Activated CD4-positive, CD25-positive, alpha-beta regulatory T cell (primary cell): ENCODE measurements at places on chromosomes 5 and 9.

GRCh38 chr5:78705826-78706225 is 57.3 kb upstream of the LHFPL2 start:
- DNase-seq = no peak

- DNase-seq = no peak
Observed at GRCh38 chr5:170488570-170488969, 15.2 kb upstream of the KCNIP1 start.

- DNase-seq = no peak
Observed at GRCh38 chr9:35322075-35322885, 160.5 kb downstream of the UNC13B start.

DNA sequence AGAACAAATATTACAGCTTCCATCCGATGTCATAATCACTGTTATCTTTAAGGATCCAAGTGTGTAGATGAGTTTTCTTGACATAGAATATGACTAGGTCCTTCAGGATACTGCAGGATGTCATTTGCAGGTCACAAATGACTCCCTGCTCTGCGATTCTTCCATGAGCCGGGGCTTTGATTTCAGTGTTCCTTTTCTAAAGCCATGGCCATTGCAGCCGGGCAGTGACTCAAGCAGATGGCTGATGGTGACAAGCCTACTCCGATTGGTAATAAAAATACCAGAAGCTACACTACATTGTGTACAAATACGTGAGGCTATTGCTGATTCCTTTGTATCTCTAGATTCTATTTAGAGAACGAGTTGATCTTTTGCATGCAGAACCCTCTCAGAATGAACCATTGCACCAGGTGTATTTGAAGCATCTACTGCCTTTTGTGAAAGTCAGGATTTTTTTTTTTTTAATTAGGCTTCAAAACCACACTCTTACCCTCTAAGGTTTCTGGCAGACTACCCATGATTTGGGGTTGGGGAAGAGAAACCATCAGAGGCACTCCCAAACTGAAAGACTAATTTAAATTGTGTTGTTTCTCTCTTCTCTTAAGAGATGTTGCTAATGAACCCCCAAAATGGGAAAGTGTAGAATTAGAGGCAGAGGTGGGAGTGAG is 271.0 kb upstream of the ADRA1B start:
- DNase-seq = no peak

DNA sequence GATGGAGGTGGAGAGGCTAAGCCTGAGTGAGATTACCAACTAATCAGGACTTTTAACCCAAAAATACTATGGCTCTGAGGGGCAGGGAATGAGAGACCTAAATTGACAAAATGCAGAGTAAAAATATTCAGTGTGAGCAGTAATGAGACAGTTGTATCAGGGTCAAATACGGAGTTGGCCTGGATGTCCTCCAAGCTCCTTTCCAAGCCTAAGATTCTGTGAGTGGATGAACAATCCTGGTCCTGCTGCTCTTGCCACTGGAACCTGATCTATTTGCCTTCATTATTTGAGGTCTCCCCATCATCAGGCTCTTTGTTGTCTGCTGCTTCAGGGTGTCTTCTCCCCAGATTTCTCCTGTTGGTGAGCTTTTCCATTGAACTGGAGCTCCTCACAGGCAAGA is 1.1 kb downstream of the PDCD1LG2 start:
- no peak for DNase-seq

GRCh38 chr5:127590156-127590722 is 58.6 kb upstream of the CTXN3 start:
- DNase-seq = no peak

GRCh38 chr9:36450110-36450732 is 50.2 kb upstream of the RNF38 start:
- no peak for DNase-seq

DNA sequence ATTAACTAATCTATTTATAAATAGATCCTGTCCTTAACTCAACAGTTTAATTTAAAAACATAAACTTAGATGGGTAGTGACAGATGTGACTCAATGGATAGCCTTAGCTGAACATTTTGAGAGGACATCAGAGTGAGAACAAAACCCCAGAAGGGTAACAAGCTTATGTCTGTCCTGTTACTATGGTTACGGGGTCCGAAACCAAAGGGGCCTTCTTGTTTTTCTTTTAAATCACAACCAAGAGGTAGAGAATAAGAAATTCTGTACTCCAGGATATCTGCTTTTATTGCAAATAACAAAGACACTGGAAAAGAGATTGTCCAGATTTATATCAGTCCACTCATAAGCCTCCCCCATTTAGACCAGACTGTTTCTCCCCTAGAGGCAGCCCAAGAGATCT is 612.1 kb downstream of the MTRR start:
- no peak for DNase-seq

- no peak for DNase-seq
Observed at GRCh38 chr5:136374003-136374402, 8.7 kb upstream of the TRPC7 start.

DNA sequence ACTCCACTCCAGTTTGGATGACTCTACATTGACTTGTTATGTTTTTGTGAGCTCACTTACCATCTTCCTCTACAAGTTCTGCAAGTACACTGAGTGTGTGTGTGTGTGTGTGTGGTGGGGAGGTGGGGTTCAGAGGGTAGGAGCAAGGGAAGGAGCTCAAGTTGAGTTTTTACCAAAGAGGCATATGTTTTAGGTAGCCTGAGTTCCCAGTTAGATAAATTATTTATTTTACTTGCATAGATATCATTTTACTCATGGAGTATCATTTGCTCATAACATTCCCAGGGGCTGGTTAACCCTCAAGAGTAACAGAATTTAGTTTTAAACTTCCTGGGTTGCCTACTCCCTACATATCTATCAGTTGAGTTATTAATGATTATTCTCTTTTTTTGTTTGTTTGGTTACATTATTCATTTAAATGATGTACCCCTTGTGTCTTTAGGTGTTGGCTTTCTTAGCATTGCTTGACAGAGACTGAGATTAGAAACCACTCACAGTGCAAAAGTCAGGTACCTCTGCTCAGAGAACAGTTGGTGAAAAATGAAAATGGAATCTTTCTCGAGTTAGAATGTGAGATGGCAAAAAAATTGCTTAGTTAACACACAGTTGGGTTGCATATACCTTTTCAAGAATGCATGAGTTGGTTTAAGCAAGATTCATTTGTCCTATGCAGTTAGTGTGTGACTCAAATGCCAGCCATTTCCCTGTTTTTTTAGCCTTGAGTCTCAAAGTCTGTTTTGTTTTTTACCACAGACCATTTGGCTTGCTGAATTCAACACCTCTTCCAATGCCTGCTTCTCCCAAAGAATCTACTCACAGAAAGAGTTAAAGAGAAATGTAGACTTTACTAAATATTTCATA is 29.2 kb downstream of the TNFSF8 start:
- no peak for DNase-seq

GRCh38 chr9:124054582-124055227 is 43.1 kb downstream of the LHX2 start:
- DNase-seq = no peak

- DNase-seq = no peak
Observed at GRCh38 chr5:178360222-178360925, 127.8 kb upstream of the PHYKPL start.

GRCh38 chr5:77697692-77698091 is 59.2 kb upstream of the OTP start:
- no peak for DNase-seq

- DNase-seq = no peak
Observed at GRCh38 chr5:82813861-82814260, 263.3 kb downstream of the TMEM167A start.

DNA sequence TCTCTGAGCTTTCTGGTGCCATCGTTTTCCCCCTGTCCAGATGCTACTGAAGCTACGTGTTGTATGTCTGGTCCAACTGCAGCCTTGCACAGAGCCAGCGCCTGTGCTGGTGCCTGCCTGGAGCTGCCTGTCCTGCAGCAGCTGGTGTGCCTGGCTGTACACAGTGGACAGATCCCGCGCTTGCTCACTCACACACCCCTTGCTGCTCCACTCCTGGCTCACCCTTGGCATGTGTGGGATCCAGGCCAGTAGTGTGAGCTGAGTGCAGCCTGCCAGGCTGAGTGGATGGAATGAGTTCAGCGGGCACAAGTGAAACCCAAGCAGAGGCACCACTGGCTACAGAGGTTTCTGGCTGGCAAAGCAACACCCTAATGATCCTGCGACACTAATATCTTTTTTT is 40.4 kb downstream of the FER start:
- DNase-seq = no peak

DNA sequence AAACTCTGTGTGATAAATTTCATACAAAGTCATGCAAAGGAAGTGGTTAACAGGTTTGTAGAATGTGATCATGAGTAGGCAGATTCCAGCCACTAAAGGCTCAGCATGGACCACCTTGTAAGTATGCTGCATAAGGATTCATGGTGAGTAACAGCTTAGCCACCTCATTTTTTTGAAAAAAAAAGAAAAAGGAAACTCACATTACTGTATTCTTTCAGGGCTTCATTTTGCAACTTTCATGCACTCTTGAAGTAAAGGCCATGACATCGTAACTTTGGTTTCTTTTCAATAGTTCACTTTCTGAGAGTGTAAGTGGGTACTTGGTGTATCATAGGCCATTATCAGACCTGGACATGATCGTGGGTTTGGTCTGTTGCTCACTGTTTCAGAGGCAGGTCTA is 175.1 kb downstream of the PCSK1 start:
- DNase-seq = no peak

DNA sequence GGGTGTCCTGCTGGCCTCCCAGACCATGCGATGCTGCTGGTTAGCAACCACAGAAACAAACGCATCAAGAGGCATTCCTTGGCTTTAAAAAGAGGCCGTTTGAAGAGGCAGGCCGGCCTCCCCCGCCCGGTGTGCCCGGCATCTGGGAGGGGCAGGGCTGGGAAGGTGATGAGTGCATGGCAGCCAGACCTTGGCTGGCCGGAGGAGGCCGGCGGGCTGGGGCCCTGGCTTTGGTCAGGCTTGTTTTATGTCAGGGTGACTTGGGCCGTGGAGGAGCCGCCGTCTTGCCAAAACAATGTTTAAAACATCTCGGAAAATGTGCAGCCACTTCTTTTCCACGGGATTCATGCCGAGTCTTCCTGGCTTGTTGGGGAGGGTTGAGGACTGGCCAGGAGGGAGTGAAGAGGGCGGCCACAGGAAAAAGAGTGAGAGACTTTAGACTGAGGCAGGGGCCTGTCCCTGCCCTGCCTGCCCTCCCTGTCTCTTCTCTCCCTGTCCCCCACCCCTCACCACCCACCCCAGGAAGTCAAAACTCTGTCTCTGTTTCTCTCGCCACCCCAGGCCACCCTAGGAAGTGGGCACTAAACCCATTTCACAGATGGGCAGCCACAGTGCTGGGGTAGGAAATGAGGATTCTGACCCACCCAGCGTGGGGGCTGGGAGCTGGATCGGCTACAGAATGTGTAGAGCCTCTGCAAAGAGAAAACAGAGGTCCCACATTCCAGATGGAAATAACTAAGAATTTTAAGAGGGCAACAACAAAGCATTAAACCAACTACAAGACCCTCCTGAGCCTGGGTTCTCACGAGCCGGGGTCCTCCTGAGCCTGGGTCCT is 143.0 kb downstream of the RXRA start:
- no peak for DNase-seq

GRCh38 chr5:113087976-113088514 is 111.4 kb downstream of the DCP2 start:
- no peak for DNase-seq

- DNase-seq = no peak
Observed at GRCh38 chr5:145551714-145552113, 283.4 kb downstream of the PRELID2 start.

- DNase-seq = no peak
Observed at GRCh38 chr5:142065273-142065672, 43.3 kb upstream of the NDFIP1 start.

- DNase-seq = no peak
Observed at GRCh38 chr9:82457298-82457697, 468.7 kb downstream of the SPATA31D1 start.

DNA sequence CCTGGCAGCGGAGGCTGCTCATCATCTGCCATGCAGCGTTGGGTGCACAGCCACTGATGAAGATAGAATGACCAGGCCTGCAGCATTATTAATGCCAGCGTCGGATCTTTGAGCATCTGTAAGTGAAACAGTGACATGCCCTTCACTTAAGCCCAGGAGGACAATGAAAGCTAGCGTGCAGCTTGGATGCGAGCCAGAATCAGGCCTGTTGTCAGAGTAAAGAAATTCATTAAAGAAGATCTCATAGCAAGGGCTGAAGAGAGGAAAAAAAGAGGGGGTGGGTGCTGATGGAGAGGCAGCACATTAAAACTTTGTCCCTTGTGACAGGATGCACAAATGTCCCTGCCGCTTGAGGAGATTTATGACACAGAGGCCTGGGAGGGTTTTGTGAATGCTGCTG is 186.1 kb upstream of the MAST4 start:
- DNase-seq = no peak

GRCh38 chr5:140794595-140795258 is at the start of gene PCDHA2:
PCDHA2 (plus strand) TSS chr5:140794852.
- no peak for DNase-seq
